ENCODE measurements at places on chromosomes 11 and 22.
A peak's percentile ranks its signal among the peaks of the same experiment; 100 is the strongest.

- DNase-seq: no peak
Observed at GRCh38 chr11:10441652-10442503, 13.2 kb upstream of the AMPD3 start.

DNA sequence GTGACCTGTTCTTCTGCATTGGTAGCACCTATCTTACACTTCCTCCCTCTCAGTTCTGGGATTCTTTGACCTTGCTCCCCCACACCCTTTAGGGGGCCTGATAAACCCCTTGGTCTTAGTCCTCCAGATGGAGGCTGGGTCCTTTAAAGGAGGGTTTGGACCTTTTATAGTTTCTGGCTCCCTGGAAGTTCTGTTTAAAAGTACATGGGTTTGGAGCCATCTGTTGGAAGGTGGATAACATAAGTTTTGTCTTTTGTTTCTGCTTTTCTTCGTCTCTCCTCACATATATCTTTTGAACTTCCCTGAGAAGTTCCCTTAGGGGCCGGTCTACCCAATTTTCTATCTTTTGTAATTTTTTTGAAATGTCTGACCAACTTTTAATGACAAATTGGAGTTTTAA is 17.9 kb upstream of the HYLS1 start:
- DNase-seq: no peak

GRCh38 chr11:71172680-71173079 is 79.7 kb downstream of the SHANK2 start:
- DNase-seq: no peak

DNA sequence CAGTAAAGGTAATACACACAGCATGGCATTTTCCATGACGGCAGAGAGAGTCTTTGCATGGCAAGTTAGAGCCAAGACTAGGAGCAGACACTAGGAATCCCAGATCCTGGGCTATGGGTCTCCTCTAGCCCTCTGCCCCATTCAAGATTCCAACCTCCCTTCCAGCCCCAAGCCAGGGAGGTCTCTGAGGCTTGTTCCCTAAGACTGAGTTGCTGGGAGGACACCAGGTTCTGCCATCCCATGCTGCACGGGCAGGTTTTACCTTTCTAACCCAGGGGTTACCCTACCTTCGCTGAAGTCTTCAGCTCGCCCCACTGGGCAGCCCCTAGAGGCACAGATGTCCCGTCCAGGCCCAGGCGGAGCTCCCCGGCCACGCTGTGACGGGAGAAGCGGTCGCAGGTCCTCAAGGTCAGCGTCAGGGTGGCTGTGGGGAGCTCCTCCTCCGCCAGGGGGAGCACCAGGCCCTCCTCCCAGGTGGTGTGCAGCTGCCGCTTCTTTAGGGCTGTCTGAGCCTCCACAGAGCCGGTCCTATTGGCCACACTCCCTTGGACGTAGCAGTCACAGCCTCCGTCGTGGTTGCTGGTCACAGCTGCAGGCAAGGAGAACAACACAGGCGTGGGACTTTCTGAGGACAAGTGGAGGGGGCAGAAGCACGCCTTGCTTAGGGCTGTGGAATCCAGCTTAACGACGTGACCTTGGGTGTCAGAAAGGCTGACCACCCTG is 33.8 kb downstream of the SYT13 start:
- DNase-seq: no peak

DNA sequence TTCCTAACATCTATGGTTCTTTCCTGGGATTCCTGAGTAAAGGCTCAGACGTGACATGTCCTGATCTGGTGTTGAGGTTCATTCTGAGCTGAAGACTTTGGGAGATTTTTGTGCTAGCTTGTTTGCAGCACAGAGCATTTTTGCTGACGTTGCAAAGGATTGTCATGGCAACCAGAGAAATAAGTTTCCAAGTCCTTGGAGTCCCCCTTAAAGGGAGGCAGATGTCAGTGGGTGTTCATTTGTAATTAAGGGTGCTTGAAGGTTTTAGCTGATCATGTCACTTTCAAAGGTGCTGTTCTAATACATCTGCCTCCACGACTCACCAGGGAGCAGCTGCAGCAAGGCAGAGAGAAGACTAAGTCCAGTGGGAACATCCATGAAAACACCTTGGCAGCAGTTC is 5.4 kb upstream of the SYN3 start:
- DNase-seq: no peak

GRCh38 chr11:46357483-46357936 is 10.2 kb downstream of the DGKZ start:
- no peak for DNase-seq

- DNase-seq: no peak
Observed at GRCh38 chr11:20715464-20715863, 46.1 kb downstream of the NELL1 start.

DNA sequence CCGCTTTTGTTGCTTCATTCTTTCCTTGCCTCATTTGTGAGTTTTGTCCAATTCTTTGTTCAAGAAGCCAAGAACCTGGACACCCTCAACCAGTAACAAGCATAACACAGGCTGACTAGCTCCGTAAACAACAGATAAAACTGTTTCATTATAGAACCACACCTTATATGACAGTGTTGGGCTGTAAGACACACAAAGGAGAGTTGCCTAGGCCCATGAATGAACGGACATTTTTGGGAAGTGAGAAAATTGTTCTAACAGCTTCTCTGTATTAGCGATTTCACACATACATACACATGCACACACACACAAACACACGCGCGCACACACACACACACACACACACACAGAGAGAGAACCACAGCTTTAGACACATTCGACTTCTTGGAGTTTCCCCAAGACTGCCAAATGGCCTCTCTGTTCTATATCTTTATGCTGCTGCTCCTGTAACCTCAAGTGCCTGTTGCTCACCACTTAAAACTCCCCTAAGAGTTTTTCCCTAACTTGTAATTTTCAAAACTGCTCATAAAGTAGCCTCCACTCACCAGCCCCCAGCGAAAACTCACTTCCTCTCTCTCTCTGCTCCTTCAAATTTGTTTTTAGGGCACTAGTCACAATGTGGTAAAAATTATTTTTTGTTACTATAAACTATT is 35.9 kb downstream of the CTSC start:
- no peak for DNase-seq

- DNase-seq: no peak
Observed at GRCh38 chr11:1817511-1817910, 17.3 kb upstream of the SYT8 start.

DNA sequence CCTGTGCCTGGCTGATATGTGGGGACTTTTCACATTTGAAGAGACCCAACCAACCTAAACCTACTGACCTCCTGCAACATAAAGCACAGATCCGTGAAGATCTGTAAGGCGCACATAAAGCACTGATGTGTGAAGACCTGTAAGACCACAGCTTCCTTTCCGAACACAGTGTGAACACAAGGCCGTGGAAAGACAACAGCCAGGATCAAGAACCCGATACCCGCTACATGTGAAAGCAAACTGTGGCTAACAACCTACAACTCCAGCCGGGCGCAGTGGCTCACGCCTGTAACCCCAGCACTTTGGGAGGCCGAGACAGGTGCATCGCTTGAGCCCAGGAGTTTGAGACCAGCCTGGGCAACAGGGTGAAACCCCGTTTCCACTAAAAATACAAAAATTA is 17.6 kb upstream of the PPFIA1 start:
- DNase-seq: no peak

- no peak for DNase-seq
Observed at GRCh38 chr11:46380340-46381047, 975 bp upstream of the MDK start.

DNA sequence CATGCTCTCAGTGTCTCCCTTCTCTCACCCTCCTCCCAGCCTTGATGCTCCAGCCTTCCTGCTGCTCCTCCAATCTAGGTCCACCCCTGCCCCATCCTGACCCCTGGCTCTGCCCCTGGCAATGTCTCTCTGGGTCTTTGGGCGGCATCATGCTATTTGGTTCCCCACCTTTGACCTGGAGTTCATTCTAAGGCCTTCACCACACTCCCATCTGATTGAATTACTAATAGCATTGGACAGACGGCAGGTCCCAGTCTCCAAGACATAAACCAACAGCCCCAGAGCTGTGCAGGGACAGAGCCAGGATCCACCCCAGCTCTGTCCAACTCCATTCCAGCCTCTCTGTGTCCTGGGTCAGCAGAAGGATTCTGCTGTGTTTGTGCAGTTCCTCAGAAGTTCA is 7.2 kb downstream of the APOL4 start:
- no peak for DNase-seq

DNA sequence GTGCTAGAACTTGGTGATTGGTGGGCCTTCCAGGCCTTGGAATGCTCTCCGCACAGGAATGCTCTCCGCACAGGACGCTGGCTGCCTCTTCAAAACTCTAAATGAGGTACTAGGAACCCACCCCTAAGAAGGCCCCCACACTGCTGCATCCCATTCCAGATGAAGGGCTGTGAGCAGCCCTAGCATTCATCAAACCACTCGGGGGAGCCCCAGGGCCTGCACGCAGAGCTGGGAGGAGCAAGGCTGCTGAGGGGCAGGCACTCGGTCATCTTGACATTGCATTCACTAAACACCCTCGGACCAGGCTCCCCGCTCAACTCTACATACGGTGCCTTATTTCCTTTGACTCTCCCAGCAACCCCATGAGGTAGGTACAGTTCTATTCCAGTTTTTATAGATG is 49.2 kb upstream of the EMID1 start:
- DNase-seq: no peak

DNA sequence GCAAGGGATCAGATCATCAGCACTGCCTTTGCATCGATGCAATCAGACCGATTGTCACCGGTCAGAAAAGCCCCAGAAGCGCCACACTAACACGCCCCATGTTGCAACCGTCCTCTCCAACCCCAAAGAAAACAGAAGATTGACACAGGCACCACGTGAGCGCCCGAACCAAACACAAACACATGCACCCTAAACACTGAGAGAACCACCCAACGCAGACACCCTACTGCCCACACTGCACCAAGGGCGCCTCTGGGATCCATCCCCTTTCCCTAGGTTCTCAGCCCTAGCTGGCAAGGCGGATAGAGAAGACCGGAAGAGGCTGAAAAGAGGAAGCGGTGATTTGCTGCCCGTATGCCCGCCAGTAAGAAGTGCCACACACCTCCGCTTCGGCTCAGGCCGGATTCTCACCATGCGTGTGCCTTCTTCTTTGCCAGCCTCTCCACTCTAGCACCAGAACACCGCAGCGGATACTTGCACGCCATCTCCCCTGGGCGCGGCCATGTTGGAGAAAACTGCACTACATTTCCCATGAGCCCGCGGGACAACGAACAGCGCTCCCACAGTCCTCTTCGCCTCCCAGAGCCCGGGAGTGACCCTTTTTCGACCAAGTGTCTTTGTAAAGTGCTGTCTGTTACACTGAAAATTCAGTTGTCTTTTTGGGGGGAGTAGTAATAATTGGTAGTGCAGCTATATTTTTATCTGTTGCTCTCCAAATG is at the start of gene ALKBH8:
Gene ALKBH8, minus strand, starts transcription at position 517 of the 719 bp plus-strand sequence. CDS start 4,842 bp downstream, outside the sequence.
- peak; percentile 50 for DNase-seq

- no peak for DNase-seq
Observed at GRCh38 chr11:86152006-86152862, 83.3 kb upstream of the PICALM start.

DNA sequence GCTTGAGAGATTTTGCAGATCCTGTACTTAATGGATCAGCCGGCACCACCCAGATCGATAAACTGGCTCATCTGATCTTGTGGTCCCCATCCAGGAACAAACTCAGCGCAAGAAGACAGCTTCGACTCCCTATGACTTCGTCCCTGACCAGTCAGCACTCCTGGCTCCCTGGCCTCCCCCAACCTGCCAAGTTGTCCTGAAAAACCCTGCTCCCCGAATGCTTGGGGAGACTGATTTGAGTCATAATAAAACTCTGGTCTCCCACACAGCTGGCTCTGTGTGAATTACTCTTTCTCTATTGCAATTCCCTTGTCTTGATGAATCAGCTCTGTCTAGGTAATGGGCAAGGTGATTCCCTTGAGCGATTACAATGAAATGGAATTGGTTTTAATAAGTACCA is 29.5 kb downstream of the OR2AG2 start:
- DNase-seq: no peak

- no peak for DNase-seq
Observed at GRCh38 chr11:94107363-94107762, 21.3 kb upstream of the PANX1 start.

DNA sequence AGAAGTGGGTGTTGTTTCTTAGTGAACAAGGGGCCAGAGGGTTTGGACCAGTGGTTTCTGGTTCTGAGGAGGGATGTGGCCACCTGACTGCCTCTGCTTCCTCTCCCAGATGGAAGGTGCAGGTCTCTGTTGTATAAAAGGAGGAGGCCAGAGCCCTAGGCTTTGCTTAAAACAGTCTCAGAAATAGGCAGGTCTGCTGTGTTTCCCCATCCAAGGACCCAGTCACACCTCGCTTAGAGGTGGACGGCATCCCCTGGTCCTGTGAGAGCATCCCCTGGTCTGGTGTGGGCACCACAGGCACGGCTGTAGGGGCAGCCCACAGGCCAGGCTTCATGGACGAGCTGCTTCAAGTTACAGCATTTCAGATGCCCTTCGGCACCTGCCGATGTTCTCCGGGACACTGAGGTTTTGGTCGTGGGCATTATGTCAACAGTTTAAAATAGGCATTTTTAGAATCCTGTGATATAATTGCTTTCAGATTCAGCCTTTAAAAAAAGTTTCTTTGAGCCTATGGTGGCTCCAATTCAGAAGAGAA is 45.7 kb upstream of the SHANK2 start:
- no peak for DNase-seq

GRCh38 chr11:114256967-114257286 is 39.3 kb upstream of the NNMT start:
- DNase-seq: no peak

GRCh38 chr11:106958517-106959248 is 59.6 kb downstream of the GUCY1A2 start:
- DNase-seq: no peak

- DNase-seq: no peak
Observed at GRCh38 chr11:86147004-86147403, 78.1 kb upstream of the PICALM start.

GRCh38 chr11:40099426-40100161 is 1359.9 kb downstream of the LRRC4C start:
- no peak for DNase-seq

- no peak for DNase-seq
Observed at GRCh38 chr11:64814712-64815187, 4.4 kb upstream of the MEN1 start.

DNA sequence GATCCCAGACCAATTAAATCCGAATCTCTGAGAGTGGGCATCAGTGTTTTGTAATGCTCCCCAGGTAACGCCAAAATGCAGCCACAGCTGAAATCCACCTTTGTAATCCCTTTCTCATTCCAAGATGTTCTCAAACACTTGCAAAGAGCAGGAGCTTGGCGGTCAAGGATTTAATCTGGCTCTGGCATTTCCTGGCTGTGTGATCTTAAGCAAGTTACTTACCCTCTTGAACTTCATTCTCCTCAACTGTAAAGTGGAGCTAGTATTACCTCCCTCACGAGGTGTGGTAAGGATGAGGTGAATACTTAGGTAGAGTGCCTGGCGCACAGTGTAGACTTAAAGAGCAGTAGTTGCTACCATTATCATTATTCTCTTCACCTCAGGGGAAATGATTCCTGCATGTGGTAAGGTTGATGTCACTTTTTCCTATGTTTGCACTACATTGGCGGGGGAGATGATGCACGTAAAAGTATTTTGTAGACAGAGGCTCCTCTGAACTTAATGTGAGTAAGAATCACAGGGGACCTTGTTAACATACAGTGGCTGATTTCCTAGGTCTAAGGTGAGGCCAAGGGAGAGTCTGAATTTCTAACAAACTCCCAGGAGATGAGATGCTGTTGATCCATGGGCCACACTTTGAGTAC is 210.4 kb upstream of the PITPNB start:
- no peak for DNase-seq

Data from stimulated activated CD8-positive, alpha-beta memory T cell treated with anti-CD3 and anti-CD28 coated beads, Interleukin-2, amount 100 ng/mL, for 1 hour (primary cell).